Neuronal stem cell (in vitro differentiated cells): ENCODE measurements at places on chromosomes 6 and 20.
A peak's percentile ranks its signal among the peaks of the same experiment; 100 is the strongest.

- DNase-seq, result no peak
Observed at GRCh38 chr6:2876210-2877056, 26.7 kb downstream of the SERPINB9 start.

DNA sequence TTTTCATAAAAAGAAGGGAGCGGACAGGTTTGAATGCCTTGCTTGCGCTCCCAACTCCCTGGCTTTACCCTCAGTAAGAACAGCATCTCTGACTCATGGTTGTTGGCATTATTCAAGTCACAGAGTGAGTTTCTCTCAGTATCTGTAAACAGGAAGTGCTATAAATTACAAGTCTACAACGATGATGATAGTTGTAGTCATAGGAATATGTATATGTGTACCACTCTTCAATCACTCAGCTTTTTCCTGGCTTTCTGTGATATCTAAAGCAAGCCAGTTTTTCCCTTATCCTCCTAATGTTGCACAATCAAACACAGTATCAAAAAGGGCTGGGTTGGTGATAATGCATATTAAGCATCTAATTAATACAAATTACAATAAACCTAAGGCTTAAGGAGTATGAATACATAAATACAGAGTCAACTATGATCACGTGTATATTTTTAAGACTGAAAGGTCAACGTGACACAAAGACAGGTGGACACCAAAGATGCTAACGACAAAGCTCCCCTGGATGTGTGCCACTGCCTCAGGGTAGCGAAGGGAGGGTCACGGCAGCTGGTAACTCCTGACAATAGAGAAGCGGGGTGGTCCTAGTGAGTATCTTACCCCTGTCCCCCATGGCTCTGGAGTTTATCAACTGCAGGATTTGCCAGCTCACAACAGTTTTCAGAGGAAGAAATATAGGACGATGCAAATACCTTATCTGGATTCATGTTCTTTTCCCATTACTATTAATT lies 202.8 kb downstream of the BTBD9 start:
- DNase-seq, result no peak

GRCh38 chr20:10076126-10077080 lies 41.6 kb downstream of the ANKEF1 start:
- DNase-seq, result no peak

GRCh38 chr6:149364557-149364956 lies 35.5 kb upstream of the SUMO4 start:
- DNase-seq, result no peak

- DNase-seq, result no peak
Observed at GRCh38 chr6:167565388-167565787, 240.5 kb downstream of the TTLL2 start.

GRCh38 chr20:1186367-1186991 lies 1.7 kb upstream of the TMEM74B start:
- DNase-seq, result no peak

DNA sequence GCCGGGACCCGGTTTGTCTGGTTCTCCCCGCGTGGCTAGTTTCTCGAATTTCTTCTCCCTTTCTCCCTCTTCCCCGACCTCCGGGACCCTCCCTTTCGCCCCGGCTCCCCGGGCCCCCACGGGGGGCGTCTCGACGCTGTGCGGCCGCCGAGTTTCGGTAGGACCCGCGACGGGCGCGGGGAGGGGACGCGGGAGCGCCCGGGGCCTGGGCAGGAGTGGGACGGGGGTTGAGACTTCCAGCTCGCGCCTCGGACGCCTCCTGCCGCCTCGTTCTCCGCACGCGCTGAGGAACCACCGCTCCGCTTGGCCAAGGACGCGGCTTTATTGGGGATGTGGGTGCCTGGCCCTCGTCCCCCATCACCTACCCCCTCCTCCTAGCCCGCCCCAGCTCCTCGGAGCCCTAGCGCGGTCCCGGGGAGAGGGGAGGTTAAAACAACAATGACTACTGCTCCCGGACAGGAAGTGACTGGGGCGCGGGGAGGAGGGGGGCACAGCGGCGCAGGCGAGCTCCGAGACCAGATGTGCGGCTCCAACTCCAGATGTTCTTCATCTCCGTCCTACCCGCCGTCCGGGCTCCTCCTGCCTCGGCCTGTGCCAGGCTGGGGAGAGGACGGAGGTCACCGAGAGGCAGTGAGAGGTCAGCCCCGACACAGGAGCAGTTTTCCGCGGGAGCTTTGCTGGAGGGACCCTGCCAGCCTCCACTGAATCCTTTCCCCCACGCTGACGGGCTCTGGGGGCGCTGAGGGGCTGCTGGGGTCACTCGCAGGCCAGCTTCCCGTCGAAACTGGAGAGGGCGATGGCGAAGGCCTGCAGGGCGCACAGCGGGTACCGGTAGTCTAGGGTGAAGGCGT lies 917 bp upstream of the TEAD3 start:
- peak; percentile 48 for DNase-seq

GRCh38 chr6:170080169-170080827 lies 210.6 kb downstream of the DLL1 start:
- no peak for DNase-seq

DNA sequence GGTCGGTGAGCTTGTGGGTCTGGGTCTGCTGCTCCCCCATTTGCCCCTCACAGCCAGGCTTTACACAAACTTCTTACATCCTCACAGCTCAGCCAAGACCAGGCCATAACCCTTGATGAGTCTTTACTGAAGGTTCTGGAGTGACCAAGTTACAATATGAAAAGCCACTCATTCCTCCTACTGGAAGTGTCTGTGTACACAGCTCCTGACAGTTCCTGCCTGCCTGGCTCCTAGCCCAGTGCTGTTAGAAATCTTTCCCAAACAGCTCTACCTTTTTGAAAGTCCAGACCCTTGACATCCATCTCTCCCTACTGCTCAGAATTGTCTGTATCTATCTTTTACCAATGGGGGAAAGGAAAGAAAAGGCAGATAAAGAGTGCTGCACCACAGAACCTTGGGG lies 106.9 kb downstream of the PAX1 start:
- no peak for DNase-seq

- no peak for DNase-seq
Observed at GRCh38 chr6:144651234-144651633, 366.1 kb downstream of the UTRN start.

- DNase-seq, result peak; percentile 93
Observed at GRCh38 chr20:34302723-34303533, at the start of gene AHCY. Gene AHCY (minus strand): TSS chr20:34303355. CDS start chr20:34303270, 85 bp downstream.

GRCh38 chr6:18207949-18208348 lies 52.7 kb downstream of the KDM1B start:
- no peak for DNase-seq

- DNase-seq, result no peak
Observed at GRCh38 chr20:57408536-57409233, 17.5 kb downstream of the RBM38 start.

DNA sequence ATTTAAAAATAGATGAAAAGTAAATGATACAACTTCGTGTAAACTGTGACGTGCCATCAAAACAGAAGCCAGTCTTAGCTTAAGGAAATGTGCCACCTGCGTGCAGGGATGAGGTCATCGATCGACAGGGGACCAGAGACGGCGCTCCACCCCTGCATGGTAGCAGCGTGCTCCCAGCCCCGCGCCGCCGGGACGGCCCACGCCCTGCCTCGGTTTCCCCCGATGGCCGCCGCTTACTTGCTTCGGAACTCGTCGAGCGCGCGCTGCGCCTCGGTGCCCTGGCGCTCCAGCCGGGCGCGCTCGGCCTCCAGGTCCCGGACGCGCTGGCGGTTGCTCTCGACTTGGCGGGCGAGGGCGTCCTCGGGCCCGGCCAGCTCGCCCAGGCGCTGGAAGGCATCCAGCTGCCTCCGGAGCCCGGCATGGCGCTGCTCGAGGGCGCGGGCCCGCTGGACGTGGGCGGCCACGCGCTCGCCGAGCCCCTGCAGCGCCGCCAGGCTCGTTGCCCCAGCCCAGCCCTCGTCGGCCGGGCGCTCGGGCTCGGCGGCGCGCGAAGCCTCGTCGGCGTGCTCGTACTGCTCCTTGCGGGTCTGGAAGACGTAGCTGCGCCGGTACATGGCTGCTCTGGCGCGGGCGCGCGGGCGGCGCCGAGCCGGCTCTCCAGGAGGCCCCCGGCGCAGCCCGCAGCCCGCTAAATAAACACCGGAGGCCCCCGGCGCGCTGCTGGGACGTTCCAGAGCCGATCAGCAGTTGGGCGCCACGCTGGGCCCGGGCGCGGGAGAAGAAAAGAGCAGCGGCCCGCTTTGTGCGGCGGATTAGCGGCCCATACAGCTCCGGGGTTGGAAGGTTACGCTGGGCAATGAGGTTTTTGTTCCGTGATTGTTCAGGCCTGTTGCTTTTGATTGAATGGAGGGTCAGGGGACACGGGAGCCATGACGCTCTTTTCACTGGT lies at the start of gene BFSP1:
Gene BFSP1 (minus strand): TSS at position 664 of the 949 bp plus-strand sequence. CDS start 50 bp downstream, at position 614.
- peak; percentile 95 for DNase-seq

- no peak for DNase-seq
Observed at GRCh38 chr20:38623061-38623460, 21.5 kb downstream of the ARHGAP40 start.

- DNase-seq, result no peak
Observed at GRCh38 chr20:48819821-48820648, 7.8 kb downstream of the PREX1 start.

DNA sequence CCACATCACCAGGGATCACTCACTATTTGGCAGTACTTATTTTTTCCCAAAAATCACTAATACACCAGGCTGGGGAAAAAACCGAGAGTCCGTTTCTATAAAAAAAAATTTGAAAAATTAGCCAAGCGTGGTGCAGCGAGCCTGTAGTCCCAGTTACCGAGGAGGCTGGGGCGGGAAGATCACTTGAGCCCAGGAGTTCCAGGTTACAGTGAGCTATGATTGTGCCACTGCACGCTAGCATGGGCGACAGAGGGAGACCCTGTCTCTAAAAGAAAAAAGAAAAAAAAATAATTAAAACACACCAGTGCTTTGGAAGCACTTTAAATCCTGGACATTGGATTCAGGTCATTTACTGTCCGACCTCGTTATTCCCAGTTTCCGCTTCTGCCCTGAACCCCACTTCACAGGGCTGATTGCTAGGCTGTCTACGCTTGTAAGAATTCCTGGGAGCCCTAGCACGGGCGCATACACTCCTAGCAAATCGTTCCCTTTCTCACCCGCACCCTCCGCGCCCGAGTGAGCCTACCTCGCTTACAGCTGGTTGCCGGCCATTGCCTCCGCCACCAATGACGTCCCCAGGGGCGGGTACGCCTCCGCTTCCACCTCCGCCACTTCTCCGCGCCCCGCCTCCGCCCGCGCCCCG lies at the start of gene TPMT:
Gene TPMT (minus strand): TSS at position 571 of the 643 bp plus-strand sequence. CDS start 5,950 bp downstream, outside the sequence.
- no peak for DNase-seq

DNA sequence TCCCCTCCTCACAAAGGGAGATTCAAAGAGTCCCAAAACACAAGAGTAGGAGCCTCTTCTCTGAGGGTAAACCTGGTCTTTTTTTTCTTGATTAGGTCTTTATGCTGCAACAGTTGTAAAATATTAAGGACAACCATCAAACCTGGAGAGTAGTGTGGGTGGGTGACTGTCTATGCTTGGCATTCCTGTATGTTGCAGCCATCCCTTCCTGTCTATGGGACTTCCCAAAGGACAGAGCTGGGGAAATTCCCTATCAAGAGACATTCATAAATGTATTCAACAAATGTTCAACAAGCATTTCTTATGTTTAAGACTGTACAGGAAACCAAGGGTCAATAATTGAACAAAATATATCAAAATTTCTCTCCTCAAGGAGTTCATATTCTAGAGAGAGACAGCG lies 5.5 kb downstream of the BTN2A2 start:
- no peak for DNase-seq

GRCh38 chr6:101666256-101666655 lies 272.7 kb downstream of the GRIK2 start:
- DNase-seq, result no peak

DNA sequence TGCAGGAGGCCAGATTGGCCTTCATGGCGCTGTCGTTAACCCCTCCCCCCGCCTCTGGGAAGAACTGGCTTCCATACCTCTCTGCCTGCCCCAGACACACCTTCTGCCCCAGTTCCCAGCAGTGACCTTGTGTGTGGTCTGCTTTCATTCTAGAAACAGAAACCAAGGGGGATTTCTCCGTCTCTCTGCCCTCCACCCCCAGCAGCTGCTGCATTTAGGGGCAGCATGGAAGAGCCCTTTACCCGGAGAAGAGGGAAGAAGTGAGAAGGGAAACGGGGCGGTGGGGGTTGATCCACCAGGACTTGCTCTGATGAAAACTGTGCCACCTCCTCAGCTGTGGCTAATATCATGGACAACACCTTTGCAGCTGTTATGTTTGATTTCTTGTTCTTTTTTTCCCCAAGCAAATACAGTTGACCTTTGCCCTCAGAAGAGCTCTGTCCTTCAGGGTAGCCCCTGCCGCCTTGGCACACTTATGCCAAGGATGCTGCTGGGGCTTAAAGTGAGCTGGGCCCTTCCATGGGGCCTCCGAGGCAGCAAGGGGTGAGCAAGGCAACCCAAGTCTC lies 6.1 kb downstream of the GLP1R start:
- no peak for DNase-seq

- no peak for DNase-seq
Observed at GRCh38 chr20:23142162-23143050, 56.3 kb upstream of the CD93 start.

DNA sequence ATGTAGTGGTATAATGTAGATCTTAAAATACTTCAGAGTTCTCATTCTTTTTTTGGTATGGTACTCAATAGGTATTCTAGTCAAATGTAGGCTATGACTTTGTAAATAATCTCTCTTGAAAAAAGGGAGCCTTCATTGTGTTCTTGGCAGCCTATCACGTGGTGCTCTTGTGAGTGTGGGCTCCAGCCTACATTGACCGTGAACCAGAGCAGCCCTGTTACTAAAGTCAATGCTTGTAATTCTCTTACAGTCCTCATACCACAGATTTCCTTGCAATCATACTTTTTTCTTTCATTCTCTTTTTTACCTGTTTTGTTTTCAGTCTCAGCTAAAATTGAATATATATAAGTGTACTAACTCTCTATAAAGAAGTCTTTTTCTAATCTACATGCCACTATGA lies 31.1 kb downstream of the ARID1B start:
- DNase-seq, result no peak

- no peak for DNase-seq
Observed at GRCh38 chr20:50175938-50176933, 14.4 kb upstream of the CEBPB start.

DNA sequence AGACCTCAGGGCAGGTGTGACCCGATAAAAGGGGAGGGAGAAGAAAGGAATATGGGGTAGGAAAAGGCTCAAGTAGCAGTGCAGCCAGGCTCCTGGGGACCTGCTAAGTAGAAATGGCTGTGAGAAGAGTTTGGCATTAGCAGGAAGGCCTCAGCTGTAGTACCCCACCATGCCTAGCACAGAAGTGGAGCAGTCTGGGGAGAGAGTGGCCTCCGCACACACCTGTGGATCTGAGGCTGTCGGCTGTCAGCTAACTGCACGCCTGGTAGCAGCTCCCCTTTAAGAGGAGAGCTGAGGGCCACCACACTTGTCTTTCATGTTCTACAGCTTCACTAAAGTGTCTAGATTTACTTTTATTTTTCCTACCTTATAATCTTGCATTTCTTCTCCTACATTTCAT lies 24.6 kb downstream of the PDE7B start:
- DNase-seq, result no peak

DNA sequence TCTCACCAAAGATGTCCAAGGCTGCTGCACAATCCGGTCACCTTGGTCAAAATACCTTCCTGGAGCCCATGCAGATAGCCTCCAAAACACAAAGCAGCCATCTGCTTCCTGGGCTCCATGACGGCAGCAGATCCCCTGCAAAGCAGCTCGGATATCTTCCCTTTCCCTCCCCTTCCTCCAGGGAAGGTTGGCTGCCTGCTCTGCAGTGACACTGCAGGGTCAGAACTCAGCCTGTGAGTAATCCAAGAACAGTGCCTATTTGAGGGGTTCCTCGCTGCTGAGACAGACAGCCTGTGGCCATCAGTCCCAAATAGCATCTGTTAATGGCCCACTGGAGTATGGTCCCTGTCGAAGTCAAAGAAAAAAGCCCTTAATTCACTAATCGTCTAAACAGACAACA lies 270.8 kb downstream of the PREX1 start:
- peak; percentile 17 for DNase-seq
